ENCODE measurements at places on chromosomes 16 and 17.

- no peak for DNase-seq
Observed at GRCh38 chr16:72810480-72810879, 237.4 kb downstream of the ZFHX3 start.

DNA sequence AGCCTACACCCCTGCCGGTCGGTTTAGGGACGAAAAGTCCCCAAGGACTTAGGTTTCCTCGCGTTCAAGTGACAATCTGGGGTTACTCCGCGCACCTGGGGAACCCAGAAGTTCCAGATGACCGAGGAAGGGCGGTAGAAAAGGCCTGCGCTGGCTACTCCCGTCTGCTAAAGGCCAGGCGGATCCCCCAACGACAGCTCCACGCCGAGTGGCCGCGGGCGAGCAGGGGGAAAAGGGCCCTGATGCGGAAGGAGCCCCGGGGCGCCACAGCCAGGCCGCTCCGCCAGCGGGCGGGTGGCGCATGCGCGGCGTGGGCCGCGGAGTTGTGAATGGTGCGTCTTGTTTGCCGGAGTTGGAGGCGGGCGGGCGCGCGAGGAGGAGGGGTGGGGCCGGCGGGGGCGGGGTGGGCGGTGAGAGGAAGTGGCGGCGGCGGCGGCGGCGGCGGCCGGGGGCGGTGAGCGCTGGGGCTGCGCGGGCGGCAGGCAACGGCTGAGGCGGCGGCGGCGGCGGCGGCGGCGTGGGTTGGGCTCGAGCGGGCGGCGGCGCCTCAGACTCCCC lies at the start of gene CBFB:
Gene CBFB (plus strand): TSS at position 454 of the 558 bp plus-strand sequence. CDS start 259 bp downstream, outside the sequence.
- DNase-seq: peak; percentile 98

DNA sequence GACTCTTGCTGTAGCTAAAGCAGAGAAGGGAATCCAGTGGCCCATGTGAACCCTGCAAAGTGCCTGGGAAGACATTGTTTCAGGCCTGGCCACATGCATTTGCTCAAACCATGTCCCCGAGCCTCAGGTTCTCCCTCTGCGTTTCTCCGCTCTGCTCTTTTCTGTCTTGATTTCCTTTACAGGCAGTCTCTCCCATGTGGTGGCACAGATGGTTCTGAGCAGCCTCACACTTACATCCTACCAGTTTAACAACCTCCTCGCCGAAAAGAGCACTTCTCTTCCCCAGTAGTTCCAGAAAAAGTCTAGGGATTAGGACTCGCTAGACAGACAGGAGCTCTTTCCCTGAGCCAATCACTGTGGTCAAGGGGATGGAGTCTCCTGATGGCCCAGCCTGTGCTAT lies 28.3 kb upstream of the MYH10 start:
- DNase-seq: no peak

- DNase-seq: no peak
Observed at GRCh38 chr16:71414038-71414437, 27.8 kb downstream of the TLE7 start.

DNA sequence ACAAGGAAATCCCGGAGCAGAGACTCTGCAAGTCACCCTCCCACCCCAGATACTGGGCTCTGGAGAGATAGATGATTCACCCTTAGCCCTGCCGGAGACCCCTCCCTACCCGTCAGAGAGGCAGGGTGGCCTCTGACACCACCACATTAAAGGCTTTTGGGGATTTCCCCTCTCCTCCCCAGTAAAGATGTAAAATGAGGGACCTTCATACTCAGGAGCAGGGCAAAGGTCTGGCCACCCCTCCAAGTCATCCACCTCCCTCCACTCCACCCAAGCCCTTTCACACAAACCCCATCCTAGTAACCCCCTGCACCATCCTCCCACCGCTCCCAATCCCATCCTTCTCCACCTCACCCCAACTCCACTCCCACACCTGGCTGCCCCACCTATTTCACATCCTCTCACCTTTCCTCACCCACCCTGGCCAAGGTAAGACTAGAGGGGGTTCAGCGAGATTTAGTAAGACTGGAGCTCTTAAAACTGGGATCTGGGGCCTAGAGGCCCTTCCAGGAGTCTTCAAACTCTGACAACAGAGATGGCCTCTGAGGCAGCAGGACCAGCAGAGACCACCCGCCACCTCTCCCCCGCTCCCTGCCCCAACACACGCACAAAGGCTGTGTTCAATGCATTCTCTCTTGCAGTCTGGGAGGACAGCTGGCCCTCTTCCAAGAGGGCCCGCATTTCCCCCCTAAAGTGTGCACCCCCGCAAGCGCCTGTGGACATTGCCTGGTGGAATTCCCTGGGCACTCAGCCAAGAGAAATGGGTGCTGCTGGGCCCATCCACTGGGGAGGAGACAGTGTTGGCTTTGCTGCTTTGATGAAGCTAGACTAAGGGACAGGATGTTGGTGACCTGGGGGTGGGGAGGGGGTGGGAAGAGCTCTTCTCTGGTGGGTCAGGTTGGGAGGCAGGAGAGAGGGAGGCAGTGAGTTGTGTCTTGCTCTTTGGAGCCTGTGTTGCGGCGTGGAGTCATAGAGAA lies 1.1 kb downstream of the ABAT start:
- peak; percentile 47 for DNase-seq

GRCh38 chr17:45310380-45311324 lies 6.2 kb downstream of the MAP3K14 start:
- no peak for DNase-seq
